Activated naive CD4-positive, alpha-beta T cell treated with anti-CD3 and anti-CD28 coated beads for 36 hours (primary cell): ENCODE measurements at places on chromosomes 3 and 15.

GRCh38 chr3:45367453-45367871, 20.9 kb upstream of the LARS2 start:
- H3K36me3 ChIP-seq = no peaks in the 10 kb centered on the region
- H3K27ac ChIP-seq = no peak overlapping the region
- no peaks in the 10 kb centered on the region for H3K27me3 ChIP-seq
- DNase-seq = no peak
- H3K4me1 ChIP-seq = peaks cover 2% of the 10 kb centered on the region

- DNase-seq = no peak
- H3K27ac ChIP-seq = no peak overlapping the region
Observed at GRCh38 chr3:46517784-46518181, 20.0 kb downstream of the RTP3 start.

DNA sequence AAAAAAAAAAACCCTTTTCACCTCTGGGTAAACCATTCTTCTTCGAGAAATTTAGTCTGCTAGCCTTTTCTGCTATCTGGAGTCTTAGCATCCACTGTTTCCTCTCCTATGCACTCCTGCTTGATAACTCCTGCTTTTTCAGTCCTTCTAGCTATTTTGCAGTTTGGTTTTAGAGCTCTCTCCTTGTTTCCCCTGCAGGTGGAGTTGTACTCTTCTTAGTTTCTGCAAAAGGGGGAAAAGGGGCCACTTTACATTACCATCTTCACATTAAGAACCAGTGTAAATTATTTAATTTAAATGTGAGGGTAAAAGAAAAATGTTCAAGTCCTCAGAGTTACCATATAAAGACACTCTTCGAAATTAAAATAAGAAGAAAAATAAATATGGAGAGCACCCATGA, 23.6 kb upstream of the MYLK start:
- H3K36me3 ChIP-seq = no peaks in the 10 kb centered on the region
- H3K27ac ChIP-seq = no peak overlapping the region
- DNase-seq = no peak
- no peaks in the 10 kb centered on the region for H3K4me1 ChIP-seq

GRCh38 chr3:106167728-106168127, 298.9 kb upstream of the CBLB start:
- H3K36me3 ChIP-seq = no peaks in the 10 kb centered on the region
- H3K4me3 ChIP-seq = no peak overlapping the region
- no peak for DNase-seq
- peaks cover 21% of the 10 kb centered on the region for H3K4me1 ChIP-seq
